ENCODE measurements at places on chromosomes 1 and 21.
A peak's percentile ranks its signal among the peaks of the same experiment; 100 is the strongest.

DNA sequence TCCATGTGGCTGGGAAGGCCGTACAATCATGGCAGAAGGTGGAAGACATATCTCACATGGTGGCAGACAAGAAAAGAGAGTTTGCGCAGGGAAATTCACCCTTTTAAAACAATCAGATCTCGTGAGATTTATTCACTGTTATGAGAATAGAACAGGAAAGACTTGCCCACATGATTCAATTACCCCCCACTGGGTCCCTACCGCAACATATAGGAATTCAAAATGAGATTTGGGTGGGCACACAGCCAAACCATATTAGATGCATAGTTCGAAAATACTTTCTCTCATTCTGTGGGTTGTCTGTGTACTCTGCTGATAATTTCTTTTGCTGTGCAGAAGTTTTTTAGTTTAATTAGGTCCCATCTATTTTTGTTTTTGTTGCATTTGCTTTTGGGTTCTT lies 990.3 kb downstream of the PLA2G4A start:
- DNase-seq = no peak

GRCh38 chr1:218882454-218882853 lies 291.2 kb upstream of the LYPLAL1 start:
- DNase-seq = no peak

GRCh38 chr1:247857069-247857984 lies at the start of gene TRIM58:
TRIM58 (plus strand) TSS chr1:247857187; CDS start chr1:247857247, 60 bp downstream.
- DNase-seq = no peak

DNA sequence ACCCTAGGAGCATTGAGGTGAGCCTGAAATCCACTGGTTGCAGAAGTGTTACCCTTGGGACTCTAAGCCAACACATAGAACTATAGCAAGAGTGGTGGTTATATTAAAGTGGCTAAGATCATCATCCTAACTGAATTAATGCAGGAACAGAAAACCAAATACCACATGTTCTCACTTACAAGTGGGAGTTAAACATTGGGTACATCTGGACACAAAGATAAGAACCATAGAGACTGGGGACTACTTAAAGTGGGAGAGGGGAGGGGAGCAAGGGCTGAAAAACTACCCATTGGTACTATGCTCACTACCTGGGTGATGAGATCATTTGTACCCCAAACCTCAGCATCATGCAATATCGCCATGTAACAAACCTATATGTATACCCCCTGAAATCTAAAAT lies 100.0 kb downstream of the SLC25A24 start:
- DNase-seq = no peak

DNA sequence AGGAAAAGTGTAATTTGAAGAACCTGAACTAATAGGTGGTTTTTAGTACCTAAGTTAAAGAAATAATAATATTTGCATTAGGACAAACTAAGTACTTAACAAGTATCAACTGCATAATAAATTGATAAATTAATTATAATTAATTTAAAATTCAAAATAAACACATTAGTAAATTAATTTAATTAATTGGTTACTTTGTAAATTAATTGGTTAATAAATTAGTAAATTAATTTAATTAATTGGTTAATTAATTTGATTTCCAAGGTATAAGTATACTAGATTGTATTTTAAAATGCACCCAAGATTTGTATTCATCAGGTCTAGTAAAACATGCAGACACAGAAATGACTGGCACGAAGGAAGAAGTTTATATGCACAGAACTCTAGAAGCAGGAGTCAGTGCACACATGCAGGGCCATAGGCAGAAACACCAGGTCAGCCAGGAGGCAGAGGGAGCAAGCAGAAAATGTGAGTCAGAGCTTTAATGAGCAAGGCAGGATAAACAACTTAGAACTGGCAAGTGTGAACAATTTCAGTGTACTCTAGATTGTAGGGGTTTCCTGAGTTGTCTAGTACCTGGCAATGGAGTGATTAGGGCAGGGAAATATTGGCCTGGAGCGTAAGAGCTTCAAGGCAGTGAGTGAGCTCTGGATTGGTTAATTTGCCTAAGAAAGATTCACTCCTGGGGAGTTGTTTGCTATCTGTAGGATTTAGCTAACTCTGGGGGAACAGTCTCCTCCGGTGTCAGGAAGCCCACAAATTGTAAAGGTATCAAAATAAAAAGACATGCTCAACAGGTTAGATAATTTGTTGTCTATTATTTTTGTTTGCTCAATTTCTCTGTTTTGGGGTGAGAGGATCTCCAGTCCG lies 665.7 kb downstream of the MRPL39 start:
- DNase-seq = no peak

DNA sequence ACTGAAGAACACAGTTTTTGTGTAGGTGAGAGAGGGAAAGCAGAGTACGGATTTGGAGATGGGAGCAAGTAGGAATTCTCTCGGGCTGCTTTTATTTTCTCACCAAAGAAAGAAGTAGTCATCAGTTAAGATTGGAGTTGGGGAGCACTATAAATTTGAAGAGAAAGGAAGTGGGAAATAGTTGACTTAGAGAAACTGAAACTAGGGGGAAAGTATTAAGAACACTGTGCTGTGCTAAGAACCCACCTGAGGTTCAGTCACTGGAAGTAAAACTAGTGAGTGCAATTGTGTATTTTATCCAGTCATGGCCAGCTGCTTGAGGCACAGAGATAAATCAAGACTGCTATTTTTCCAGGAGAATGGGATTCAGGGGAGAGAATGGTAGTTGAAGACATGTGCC lies 37.4 kb downstream of the CLCC1 start:
- DNase-seq = no peak

DNA sequence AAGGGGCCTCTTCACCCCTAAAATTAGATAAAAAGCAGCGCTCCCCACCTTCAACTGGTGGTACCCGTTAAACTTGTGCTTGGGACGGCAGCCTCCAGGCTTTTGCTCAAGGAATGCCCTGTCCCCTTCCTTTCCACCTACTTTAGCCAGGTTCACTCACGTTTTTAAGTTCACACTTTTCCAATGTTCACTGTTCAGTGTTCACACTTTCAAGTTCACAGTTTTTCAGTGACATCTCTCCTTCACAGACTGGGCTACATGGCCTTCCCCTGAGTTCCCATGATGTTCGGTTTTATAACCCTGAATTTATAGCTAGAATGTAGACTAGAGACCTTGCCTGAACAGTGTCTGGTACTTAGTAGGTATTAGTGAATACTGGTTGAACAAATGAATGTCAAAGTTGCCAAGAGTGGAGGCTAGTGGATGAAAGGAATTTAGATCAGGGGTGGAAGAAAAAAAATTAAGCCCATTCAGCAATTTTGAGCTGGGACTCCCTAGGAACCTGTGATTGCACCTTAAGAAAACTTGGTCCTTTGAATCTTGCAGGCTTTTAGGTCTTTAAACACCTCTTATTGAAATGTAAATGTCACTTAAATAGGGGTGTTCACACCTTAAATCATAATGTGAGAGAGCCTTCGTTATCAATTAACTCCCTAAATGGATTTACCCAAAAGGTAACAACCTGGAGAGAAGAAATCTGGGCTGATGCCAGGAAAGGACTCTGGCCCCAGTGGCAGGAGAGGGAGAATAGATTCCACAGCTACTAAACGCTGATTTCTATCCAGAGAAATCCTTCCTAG lies 12.3 kb downstream of the BTG2 start:
- no peak for DNase-seq

DNA sequence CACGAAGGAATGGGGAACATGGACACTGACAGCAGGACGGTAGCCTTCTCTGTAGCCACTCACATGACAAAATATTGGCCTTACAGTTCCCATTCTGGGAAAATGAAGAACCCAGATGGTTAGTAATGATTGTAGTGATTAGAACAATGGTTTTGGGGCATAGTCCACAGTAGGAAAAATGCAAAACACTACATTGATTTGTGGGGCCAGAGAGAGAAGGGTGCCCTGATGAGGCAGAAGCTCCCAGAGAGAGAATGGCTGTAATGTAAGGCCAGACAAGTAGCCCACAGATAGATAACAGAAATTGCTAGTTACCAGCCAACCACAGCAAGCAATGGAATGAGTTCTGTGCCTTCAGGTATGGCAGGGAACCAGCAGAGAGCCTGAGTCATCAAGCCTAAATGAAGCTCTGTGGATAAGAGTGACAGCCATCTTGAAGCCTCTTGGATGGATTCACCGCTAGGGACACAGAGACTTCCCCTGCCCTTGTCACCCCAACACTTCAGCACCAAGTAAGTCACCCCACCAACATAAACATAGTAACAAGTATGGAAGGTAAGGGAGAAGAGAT lies 206.1 kb downstream of the BACH1 start:
- no peak for DNase-seq

- no peak for DNase-seq
These were observed 366.3 kb upstream of the ESRRG start for GRCh38 chr1:217089361-217090014.

DNA sequence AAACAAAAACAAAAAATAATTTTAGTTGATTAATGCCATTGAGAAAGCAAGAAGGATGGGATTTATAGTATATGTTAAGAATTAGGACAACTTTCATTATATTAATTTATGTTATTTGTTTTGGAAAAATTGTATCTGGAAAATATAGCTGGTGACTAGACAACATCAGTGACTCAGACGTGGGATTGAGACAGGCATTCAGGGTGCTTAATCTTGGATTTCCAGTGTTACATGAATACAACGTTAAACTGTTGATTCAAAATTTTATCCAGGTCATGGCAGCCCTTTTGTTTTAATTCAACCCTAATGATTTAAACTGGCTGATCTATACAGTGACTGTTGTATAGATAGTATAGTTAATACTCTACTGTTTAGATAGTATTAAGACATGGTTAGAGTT lies 827.1 kb upstream of the B3GALT2 start:
- DNase-seq = no peak

GRCh38 chr1:25952841-25953401 lies 44.9 kb downstream of the PAFAH2 start:
- DNase-seq = no peak

- no peak for DNase-seq
These were observed 46.7 kb downstream of the SMYD3 start for GRCh38 chr1:246460406-246460805.

DNA sequence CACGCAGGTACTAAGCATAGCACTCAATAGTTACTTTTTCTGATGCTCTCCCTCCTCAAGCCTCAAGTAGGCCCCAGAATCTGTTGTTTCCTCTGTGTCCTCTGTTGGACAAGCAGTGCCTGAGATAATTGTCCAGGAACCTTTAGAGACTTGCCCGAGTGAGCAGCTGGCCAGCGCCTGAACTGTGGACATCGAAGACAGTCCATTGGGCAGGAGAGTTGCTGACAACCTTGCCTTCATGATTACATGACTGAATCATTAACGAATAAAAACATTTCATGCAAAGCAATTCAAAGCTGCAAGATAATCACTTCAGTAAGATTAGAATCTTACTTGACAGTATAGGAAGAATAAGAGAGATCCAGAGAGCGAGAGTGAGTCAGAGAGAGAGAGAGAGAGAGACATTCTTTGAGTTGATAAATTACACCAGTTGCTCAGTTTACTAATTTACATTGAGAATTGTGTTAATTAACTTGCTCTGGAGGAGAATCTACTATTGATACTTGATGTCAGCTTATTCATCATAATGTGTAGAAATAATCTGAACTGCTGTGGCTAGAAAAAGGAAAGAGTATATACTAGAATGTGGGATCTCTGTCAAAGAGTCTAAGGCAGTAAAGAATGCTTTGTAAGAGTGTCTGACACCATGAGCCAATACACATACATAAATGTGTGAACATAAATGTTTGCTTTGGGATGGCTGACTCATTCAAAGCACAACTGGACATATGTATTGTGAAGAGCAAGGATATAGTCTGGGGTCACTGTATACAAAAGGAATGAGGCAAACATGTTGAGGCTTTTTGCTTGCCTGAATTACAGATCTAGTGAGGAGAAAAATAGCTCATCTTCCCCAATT lies 216.0 kb downstream of the ZNF326 start:
- no peak for DNase-seq

DNA sequence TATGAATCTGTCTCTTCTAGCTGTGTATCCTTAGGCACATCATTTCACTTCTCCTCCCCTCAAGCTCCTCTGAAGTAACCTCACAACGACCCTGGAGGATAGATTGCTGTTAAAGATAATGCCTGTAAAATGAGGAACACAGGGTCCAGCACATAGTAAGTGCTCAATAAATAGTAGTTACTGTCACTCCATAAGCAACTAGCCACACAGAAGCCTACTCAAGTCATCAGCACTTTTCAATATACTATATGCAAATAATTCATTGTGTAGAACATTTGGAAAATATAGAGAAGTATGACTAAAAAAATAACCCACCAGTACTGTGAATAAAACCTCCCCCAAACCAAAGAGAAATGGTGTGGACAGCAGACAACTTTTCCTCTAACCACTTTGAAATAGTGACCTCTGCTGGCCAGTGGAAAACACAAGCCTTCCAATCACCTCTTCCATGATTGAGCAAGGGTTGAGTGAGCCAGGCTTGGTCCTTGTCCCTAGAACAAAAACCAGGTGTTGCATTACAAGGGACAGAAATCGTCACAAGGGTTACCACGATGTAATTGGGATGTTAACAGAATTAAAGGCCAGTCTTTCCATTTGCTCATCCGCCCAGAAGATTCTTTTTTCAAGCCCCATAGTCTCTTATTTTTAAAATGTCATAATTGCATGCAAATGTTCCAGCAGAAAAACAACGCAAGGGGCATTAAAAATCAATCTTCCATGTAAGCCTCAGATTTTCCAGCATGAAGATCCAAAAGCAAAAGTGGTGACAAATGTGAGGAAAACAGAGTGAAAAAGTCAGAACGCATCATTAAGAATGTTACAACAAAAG lies 15.7 kb upstream of the GLIS1 start:
- no peak for DNase-seq

GRCh38 chr21:37207441-37208009 lies 59.6 kb downstream of the VPS26C start:
- no peak for DNase-seq

GRCh38 chr1:172229942-172230341 lies 190.5 kb upstream of the C1orf105 start:
- DNase-seq = no peak

DNA sequence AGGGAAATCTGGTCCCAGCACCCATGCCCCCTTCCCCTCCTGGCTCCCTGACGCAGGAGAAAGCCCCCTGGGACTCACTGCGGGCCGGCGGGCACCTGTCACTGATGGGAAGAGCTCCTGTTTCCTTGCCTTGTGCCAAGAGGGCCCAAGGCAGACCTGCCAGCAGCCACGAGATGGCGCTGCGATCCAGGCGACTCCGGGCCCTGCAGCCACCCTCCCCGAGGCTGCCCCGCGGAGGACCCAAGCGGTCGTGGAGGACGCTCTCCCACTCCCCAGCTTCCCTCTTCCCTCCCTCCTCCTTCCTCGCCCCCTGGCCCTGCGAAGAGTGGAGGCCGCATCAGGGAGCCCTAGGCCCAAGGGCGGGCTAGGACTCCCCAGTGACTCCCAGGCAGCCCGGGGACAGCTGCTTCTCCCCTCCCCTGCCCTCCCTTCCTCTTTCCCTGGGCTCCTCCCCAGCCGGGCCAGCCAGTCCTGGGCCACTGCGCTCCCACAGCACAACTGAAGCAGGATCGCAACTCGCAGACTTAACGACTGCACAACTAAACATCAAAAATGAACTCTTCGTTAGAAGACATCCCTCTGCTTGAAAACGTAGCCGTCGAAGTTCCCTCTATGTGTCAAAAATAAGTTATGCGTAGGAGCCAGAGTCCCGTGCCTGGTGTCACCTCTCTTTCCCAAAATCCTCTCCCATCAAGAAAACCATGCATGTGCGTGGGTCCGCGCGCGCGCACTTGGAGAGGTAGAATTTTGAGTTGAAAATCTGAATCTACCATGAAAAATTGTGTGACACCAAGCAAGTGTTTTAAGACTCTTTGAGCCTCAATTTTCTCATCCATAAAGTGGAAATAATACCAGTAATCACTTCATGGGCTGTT lies 34.2 kb downstream of the BATF3 start:
- DNase-seq = peak; percentile 55

All from T-cell (primary cell).